ENCODE measurements at places on chromosomes 7 and 10.

- no peak for DNase-seq
Measured at GRCh38 chr7:25781704-25782103, 370.3 kb upstream of the NFE2L3 start.

DNA sequence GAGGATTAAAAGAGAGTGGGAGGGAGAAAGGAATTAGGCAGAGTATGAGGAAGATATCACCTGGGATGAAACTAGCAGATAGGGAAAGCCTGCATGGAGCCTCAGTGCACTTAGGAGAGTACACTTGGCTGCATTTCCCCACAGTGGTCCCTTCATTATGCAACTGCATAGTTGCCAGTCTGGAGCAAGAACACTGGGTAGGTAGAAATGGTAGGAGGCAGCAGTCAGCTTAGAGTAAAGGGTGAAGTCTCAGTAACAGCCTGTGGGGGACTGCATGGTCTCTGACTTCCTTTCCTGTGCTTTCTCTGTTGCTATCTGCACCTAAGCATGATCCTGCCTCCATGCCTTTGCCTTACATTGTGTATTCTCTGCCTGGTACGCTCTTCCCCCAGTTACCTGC, 14.0 kb upstream of the PCGF5 start:
- no peak for DNase-seq

DNA sequence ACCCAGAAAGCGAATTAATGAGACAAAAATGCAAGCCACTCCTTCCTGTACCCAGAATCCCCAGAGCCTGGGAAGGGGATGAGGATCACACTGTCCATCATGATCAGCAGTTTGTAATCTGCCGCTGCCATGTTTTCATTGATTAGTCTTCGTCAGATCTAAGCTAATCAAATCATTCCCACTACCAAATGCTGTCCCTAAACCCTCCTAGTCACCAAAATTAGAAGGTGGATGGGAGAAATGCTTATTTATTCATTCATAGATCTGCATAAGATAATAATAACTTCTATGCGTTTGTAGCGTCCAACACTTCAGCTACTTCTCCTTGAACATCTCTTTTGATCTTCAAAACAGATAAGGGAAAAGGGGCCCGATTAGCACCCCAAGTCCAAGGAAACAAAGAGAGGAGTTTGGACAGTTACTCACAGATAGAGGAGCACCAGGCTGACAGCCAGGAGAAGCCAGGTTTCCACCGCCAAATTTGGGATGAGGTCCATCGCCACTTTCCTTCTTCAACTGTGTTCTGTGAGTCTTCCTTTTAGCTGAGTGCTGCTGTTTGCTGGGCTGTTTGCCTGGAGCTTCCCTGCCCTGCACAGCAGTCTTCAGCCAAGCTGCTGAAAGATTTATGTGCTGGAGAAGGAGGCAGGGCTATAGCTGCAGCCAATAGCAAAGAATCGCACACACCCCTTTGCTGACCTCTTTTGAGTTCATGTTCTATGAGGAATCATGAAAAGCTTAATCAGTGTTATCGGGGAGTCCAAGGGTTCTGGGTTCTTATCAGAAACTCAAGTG, at the start of gene CYP3A5:
CYP3A5 (minus strand) TSS at position 597 of the 792 bp plus-strand sequence; CDS start at position 497, 100 bp downstream.
- DNase-seq: peak; percentile 24

DNA sequence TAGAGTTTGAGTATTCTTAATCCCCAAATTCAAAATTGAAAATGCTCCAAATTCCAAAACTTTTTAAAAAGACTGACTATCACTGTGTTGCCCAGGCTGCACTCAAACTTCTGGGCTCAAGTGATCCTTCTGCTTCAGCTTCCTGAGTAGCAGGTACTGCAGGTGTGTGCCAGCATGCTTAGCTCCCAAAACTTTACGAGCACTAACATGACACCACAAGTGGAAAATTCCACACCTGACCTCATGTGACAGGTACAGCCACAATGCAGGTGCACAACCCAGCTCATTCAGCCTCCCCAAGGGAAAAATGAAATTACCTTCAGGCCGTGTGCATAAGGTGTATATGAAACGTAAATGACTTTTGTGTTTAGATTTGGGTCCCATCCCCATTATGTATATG, 16.5 kb downstream of the CDC123 start:
- no peak for DNase-seq

DNA sequence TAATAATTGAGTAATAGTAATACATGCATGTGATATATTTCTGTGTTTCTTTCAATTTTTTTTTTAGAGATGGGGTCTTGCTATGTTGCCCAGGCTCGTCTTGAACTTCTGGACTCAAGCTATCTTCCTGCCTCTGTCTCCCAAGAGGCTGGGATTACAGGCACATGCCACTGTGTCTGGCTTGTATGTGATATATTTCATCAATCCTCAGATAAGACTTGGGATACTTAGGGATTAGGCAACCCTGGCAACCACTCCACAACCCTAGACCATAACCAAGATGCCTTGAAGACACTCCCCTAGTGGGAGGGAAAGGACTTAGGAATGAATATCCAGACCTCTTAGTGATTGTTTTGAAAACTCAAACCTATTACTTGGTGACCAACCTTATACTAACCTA, 154.8 kb downstream of the CCDC3 start:
- DNase-seq: no peak

- DNase-seq: no peak
Measured at GRCh38 chr10:131688304-131688703, 212.5 kb upstream of the PPP2R2D start.

GRCh38 chr10:84226616-84227015, 1.3 kb upstream of the LRIT2 start:
- DNase-seq: no peak

DNA sequence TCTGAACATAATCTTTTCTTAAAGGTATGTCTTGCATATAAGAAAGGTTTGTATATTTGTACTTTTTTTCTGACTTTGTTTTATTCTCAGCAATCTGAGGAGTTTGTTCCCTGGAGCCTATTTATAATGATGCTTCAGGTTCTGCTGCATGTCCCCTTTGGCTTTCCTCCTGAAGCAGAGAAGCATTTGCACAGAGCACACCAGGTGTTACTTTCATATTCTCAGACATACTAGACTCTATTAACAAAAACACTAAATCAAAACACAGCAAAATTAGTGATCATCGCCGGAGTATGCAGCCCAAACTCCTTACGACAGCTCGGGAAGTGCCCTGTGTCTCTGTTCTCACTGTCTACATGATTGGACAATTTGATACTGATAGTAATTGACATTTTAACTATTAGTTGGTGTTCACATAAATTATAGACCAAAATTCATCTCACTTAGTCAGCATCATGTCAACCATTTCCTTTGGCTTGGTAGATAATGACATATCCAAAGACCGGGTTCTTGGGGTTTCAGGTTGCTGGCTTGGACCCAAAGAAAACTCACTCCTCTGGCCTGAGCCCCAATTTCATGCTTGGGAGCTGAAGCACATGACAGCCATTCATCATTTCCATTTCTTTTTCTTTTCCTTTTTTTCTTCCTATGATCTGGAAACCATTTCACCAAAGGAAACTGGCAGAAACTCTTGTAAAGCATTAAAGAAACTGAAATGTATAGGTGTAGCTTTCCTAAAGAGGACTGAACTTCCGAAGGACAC, 400.1 kb upstream of the NRP1 start:
- no peak for DNase-seq
